ENCODE measurements at places on chromosomes 3 and 15.

DNA sequence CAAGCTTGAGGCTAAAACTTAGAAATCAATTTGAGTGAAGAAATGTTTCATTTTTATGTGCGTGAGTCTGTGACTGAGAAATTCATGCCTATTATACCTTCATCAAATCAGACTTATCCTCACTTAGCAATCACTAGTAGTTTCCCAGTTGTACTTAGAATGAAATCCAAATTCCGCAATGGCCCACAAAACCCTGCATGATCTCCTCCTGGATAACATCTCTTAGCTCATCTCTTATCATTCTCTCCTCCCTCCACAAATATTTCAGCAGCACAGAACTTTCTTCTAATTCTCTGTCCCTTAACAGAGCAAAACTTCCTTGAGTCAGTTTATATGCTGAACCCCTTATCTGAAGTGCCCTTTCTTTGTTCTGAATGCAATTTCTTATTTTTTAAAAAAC lies 198.8 kb upstream of the TGFBR2 start:
- DNase-seq: no peak

GRCh38 chr3:194750491-194750828 lies 64.8 kb downstream of the FAM43A start:
- no peak for DNase-seq

DNA sequence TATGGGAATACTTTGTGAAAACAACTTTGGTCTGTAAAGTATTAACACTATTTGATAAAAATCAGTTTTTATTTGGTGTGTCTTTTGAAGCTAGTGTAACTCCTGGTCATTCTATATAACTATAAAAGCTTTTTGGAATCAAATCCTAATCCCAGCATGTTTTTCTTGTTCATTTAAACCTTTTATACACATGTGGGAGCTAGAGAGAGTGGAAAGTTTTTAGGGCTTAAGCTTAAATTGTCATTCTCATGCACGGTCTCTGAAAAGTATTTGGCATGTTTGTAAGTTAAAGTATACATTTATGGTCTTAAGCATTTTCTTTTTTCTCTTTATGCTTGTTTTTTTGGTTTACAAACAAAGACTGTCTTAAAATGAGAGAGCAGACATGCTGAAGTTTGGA lies 83.4 kb upstream of the RARB start:
- DNase-seq: no peak

DNA sequence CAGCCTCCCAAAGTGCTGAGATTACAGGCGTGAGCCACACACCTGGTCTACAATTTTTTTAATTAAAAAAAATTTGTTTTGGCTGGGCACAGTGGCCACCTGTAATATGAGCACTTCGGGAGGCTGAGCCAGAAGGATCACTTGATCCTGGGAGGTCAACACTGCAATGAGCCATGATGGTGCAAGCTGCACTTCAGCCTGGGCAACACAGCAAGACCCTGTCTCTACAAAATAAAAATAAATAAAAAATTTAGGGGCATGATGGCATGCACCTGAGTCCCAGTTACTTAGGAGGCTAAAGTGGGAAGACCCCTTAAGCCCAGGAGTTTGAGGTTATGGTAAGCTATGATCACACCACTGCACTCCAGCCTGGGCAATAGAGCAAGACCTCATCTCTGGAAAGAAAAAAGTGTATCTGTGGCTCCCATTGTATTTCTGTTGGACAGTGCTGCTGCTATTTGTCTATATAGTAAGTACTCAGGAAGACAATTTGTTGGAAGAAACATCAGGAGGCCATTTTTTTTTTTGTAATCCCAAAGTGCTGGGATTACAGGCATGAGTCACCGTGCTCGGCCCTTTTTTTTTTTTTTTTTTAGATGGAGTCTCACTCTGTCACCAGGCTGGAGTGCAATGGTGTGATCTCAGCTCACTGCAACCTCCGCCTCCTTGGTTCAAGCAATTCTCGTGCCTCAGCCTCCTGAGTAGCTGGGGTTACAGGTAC lies 27.5 kb upstream of the SH3BP5 start:
- no peak for DNase-seq

DNA sequence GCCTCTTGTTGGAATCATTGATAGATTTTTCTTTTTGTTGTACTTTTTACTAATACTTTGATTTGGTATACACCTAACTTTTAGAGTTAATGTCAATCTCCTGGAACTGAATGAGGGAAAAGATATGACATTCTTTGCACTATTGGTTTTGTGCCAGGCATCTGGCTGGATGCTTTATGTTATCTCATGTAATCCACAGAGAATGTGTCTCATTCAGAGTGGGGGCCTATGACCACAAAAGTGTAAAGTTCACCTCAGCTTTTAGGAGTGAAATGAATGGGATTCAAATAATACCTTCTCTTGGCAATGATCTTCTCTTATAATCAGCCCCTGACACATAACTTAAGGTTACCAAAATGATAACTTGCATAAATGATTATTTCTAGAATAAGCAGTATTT lies 329.1 kb upstream of the ROPN1 start:
- DNase-seq: no peak

GRCh38 chr3:2921452-2921851 lies 188.7 kb downstream of the IL5RA start:
- DNase-seq: no peak

Measured in DMS 273 treated with DMSO at 0.1 percent for 48 hours (cell line).